Cardiac ventricle fibroblast (primary cell): ENCODE measurements at places on chromosomes 1 and 21. TPM values are rescaled to one million over a fixed set of nuclear protein-coding genes. Genes with fewer than 3 reads are reported as not detected.

LEPROT gene
- total RNA-seq = 74.0 and 74.2 TPM in 2 replicates

BGLAP gene
- total RNA-seq = 0.59 TPM in 1 of 2 replicates, not detected in the other

RHEX gene
- total RNA-seq = not detected in 2 replicates

SYT11 gene
- total RNA-seq = 5.1 and 5.7 TPM in 2 replicates

NBPF26 gene
- 12.8 and 14.2 TPM in 2 replicates for total RNA-seq

LPAR3 gene
- not detected in 2 replicates for total RNA-seq

RBP7 gene
- not detected in 2 replicates for total RNA-seq

MCOLN2 gene
- 0.20 and 0.56 TPM in 2 replicates for total RNA-seq

CD1D gene
- total RNA-seq = 1.2 and 1.3 TPM in 2 replicates

CADM3 gene
- 185 and 186 TPM in 2 replicates for total RNA-seq

CREB3L4 gene
- total RNA-seq = 5.9 and 11.5 TPM in 2 replicates

CD53 gene
- not detected in 2 replicates for total RNA-seq

FMO4 gene
- 4.2 and 8.2 TPM in 2 replicates for total RNA-seq
